ENCODE measurements at places on chromosomes 2 and 18.

- DNase-seq, result no peak
Measured at GRCh38 chr2:180742801-180743200, 237.6 kb upstream of the UBE2E3 start.

- DNase-seq, result no peak
Measured at GRCh38 chr2:76895469-76895868, 626.7 kb downstream of the LRRTM4 start.

DNA sequence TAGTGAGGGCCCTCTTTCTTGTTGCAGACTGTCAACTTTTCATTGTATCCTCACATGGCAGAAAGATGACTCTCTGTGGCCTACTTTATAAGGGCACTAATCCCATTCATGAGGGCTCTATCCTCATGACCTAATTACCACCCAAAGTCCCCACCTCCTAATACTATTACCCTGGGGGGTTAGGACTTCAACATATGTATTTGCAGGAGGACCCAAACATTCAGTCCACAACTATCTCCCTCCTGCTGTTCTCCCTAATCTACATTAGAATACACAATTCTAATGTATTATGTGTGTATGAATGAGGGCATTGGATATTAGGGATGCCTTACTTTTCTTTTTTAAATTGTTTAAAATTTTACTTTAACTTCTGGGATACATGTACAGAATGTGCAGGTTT, 246.0 kb upstream of the TANK start:
- DNase-seq, result no peak

DNA sequence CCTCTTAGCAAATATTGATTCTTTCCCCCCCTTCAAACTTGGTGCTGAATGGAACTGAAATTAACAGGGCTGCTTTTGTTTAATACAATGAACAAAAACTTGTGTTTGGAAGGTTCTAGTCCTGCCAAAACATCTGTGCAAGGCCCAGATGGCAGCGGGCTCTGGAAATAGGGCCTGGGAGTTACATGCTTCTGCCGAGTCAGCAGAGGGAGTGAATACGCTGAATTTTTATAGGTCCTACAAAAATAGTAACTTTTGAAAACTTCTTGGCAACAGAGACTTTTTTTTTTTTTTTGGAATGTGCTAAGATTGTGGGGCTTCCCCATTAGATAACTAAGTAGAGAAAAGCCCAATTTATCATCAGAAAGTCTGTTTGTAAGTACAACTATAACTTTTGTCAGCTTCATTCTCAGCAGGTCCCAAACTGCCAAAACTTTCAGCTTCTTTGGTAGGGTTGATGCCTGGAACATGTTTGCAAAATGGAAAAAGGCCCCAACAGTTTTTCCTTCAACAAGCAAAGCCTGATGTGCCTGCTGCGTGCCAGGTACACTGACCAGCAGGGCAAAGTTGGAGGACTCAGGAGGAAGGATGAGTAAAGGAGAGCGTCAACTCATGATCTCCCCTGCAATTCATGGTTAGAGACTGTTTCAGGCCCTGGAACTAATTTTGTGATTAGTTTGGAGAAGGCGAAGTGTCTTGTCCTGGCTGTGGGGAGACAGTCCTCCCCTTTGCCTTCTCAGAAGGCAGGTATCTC, 45.1 kb upstream of the HDAC4 start:
- no peak for DNase-seq

DNA sequence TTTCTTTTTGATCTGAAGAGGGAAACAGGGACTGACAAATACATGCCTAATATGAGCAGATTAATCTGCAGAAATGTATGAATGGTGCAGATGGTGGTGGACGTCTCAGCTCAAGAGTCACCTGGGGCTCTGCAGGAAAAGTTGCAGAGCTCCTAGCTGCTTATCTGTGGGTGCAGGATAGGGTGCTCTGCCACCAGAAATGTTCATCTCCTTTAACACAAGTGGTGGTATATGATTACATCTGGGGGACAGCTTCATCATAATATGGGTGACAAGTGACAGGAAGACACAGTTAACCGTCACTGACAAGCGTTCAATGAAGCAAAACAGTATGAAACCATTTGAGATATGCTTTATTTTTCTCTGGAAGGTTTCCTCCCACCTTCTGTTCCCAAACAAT, 121.2 kb upstream of the LINC00305 start:
- no peak for DNase-seq

DNA sequence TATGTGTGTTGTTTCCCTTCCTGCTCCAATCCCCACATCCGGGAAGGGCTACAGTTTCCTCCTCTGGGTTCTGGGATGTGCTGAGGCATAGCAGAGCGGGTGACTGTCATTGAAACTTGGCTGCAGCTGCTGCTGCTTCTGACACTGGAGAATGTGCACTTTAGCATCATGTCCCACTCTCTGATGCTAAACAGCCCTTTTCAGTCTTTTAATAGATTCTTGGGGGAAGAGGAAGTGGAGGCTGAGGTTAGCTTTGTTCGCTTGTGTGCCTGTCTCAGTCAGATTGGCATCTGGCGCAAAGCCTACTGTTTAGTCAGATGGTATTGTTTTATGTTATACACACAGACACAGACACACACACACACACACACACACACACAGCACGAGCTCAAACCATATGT, 136.5 kb upstream of the RND3 start:
- DNase-seq, result no peak

GRCh38 chr2:190119257-190119656, 56.7 kb upstream of the MSTN start:
- DNase-seq, result peak; percentile 58

DNA sequence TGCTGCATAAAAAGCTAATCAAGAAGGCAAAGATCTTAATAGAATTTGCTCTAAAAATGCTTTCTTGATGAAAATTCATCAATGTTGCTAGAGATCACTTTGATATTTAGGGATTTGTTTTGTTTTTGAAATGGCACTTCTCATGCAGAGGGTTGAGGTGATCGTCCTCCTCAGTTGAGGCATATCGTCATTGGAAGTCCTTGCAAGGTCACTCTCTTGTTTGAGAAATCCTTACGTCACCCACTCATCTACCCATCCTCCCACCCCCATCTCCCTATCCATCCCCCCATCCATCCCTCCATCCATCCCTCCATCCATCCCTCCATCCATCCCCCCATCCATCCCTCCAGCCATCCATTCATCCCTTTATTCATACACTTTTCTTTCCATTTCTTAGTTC, 133.7 kb downstream of the THNSL2 start:
- DNase-seq, result no peak

GRCh38 chr2:121519732-121520640, 10.7 kb upstream of the RNU4ATAC start:
- DNase-seq, result no peak

DNA sequence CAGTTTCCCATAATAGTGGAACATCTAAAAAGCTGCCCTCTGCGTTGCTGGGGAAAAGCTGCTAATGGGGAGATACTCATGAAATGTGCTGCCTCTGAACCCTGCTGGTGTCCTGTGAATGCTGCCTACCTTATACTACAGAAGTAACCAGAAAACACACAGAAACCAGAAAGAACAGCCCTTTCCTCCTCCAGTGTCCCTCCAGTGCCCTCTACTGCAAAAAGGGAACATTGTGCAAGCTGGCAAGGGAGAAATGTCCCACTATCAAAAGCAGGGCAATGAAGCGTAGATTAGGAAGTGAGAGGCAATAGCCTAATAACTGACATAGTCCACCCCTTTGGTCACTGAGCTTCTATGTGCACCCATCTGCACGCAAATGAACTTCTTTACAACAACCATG, 162.7 kb upstream of the ETAA1 start:
- no peak for DNase-seq

DNA sequence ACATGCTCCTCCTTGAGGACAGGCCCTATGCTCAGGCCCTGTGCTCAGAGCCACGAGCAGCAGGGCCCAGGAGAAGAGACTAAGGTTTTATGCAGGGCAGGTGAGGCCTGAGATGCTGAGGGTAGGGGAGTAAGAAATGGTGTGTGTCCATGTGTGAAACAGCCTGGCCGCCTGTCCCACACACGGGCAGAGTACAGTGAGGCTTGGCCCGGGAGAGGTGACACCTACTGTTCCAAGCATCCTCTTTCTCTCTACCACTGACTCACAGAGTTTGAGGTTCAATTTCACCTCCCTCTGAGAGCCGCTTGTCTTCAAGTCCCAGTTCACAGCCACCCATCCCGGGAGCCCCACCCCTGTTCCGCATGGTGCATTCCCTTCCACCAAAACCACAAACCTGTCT, 54.1 kb downstream of the ADNP2 start:
- no peak for DNase-seq

- DNase-seq, result no peak
Measured at GRCh38 chr18:5214583-5215351, 17.7 kb upstream of the AKAIN1 start.

DNA sequence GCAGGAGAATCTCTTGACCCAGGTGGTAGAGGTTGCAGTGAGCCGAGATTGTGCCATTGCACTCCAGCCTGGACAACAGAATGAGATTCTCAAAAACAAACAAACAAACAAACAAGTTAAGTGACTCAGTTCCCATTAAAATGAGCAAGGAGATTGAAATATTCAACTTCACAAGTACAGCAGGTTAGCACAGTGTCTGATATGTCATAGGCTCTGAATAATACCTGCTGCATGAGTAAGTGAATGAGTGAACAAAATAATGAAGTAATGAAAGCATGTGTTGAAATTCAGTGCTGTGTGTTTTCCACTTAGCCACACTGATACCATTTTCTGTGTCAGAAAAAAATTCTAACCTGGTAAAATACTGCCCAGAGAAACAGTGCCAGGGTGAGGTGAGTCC, 41.9 kb upstream of the SETBP1 start:
- DNase-seq, result no peak

DNA sequence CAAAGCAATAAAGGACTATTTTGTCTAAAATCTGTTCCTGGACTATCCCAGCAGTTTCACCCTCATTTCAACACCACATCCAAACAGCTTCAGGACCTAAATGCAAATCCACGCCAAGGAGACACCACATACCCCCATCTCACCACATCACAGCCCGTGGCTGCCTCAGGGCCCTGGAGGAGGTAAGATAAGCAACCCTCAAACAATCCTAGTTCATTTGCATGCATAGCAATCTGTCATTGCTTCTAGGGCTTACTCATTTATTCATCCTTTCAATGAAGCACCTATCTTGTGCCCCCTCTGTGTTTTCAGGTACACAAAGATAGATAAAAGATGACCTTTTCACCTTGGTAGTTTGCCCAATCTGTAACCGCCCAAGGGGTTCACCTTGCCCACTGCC, 86.5 kb downstream of the VSNL1 start:
- no peak for DNase-seq

DNA sequence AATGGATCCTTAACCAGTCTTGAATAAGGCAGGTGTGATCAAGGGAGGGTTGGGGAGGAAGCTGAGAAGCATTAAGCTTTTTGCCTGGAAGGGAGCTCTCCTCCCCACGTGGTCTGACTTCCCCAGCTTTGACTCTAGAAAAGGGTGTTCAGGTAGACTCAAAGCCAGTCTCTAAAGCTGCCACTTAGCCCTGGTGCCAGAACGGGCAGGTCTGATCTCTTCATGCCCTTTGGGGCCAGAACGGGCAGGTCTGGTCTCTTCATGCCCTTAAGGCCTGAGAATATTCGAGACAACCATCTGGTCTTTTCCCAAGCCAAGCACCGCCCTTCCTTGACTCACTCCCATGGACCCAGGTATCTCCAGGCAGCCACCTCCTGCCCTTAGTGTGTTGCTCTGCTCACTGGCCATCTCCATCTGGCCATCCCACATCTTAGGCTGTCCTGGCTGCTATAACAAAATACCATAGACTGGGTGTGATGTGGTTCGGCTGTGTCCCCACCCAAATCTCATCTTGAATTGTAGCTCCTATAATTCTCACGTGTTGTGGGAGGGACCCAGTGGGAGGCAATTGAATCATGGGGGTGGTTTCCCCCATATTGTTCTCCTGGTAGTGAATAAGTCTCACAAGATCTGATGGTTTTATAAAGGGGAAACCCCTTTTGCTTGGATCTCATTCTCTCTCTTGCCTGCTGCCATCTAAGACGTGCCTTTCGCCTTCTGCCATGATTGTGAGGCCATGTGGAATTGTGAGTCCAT, 59.4 kb downstream of the SNORC start:
- DNase-seq, result no peak

GRCh38 chr18:63087421-63088230, 231.9 kb downstream of the BCL2 start:
- DNase-seq, result no peak

DNA sequence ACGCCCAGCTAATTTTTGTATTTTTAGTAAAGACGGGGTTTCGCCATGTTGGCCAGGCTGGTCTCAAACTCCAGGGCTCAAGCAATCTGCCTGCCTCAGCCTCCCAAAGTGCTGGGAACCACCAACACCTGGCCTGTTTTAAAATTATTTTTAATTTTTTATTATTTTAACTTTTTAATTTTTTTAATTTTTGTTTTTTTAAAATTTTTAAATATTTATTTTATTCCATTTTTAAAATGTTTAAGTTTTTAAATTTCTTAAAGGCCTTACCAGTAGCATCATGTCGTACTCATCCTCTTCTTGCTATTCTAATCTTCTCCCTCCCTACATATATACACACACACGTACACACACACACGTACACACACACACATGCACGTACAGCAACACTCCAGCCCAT, 1.4 kb downstream of the LYG1 start:
- no peak for DNase-seq

DNA sequence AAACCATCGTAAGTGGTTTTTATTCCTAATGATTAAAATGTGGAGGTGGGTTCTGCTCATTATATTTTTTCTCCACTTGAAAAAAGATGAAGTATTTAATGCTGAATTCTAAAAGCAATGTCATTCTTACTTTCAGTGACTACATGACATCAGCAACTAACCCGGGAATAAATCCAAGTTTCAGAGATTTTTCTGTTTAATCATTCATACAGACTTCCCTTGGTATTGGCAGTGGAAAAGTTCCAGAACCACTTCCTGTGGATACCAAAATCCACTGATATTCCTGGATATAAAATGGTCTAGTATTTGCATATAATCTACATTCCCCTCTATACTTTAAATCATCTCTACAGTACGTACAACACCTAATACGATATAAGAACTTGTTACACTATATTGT, 128.6 kb downstream of the ZNF532 start:
- DNase-seq, result no peak

DNA sequence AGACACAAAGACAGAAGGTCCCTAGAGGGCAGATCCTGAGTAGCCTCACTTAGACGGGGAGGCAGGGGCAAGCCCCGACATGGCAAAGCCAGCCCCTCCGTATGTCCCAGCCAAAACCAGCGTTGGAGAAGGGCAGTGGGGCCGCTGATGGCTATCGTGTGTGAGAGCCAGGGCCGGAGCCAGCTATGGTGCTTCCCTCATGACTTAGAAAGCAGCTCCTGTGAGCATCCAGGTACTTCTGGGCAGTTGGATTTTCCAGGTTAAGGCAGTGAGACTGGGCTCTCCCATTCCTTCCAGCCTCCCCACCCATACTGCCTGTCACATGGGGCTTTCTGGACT, 31.2 kb upstream of the ROCK2 start:
- DNase-seq, result no peak

GRCh38 chr2:43059183-43059897, 167.1 kb downstream of the ZFP36L2 start:
- DNase-seq, result peak; percentile 25

GRCh38 chr2:176488431-176488830, 219.2 kb downstream of the MTX2 start:
- DNase-seq, result no peak

DNA sequence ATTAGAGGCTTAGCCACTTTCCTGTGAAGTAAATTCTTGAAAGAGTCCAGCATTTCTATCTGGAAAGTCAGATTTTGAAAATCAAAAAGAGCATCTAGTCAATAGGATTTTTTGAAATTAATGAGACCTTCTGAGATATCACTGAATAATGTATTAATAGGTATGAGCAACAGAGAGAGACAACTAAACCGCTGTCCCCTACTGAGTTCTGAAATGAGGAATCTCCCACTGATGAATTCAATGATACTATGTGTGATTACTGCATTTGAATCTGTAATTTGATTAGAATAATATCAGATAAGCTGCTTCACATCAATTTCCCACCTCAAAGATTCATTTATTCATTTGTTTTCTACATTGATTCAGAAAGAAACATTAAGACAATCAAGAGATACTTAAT, 252.8 kb downstream of the TMX3 start:
- DNase-seq, result no peak
